DMS79 treated with DMSO at 0.1 percent for 48 hours (cell line): ENCODE measurements at places on chromosomes 11 and 22.
A peak's percentile ranks its signal among the peaks of the same experiment; 100 is the strongest.

- DNase-seq: no peak
Measured at GRCh38 chr11:70842701-70843100, 409.7 kb downstream of the SHANK2 start.

GRCh38 chr11:68322052-68322430, 9.7 kb downstream of the LRP5 start:
- DNase-seq: no peak

DNA sequence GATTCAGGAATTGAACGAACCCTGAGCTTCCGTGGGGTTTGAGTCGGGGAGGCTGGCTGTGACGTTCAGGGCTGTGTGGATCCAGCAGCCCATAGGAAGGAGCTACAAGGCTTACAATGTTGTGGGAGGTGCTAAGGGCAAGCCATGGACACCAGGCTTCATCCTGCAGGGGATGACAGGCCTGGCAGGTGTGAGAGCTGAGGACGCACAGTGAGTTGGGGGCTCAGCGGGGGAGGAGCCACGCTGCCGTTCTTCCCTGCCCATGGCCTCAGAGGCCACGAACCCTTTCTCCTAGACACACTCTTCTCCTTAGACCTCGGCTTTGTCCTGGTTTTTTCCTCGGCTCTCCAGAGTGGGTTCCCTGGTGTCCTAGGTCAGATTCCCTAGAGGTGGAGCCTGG, 113.3 kb upstream of the SLC22A12 start:
- no peak for DNase-seq

GRCh38 chr11:113006896-113007445, 45.8 kb downstream of the NCAM1 start:
- peak; percentile 67 for DNase-seq

GRCh38 chr11:47001781-47002181, 65.2 kb downstream of the CSTPP1 start:
- no peak for DNase-seq

DNA sequence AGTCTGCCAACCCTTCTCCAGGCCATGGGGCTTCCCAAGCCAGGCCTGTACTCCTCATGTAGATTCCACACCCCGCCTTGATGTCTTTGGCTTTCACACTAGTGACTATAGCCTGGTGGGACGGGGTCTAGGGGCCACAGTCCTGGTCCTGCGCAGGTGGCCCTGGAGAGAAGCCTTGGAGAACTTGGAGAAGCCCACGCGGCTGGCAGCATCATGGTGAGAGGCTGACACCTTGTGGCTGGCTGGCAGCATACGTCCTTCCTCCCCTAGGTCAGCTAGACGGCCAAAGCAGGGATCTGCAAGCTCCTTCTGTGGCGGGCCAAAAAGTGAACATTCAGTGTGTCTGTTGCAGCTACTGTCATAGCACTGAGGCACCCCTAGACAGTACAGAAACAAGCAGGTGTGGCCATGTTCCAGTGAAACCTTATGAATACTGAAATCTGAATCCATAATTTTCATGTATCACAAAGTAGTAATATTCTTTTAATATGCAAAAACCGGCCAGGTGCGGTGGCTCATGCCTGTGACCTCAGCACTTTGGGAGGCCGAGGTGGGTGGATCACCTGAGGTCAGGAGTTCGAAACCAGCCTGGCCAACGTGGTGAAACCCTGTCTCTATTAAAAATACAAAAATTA, 42.0 kb downstream of the FAM83F start:
- DNase-seq: peak; percentile 2

DNA sequence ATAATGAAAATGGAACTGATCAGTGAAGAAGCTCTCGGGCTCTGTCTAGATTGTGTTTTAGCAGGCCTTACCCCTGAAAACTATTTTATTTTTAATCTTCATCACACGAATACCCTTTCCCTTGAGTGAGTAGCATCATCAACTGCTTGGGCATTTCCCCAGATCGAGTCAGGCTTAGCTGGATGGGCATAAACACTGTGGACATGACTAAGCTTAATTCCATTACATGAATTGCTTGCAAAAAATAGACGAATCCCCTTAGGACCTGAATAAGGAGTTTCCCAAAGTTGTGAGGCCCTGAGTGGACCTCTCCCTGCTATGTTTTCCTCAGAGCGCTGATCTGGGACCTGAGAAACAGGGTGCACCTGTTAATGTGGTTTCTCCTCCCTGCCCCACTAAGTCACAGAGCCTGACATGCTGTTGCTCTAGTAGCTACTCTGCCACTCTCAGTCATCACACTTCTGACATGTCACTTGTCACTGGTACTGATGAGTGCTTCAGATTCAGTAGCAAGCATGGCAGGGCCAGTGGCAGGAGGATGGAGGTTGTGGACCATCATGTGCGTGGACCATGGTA, 53.5 kb downstream of the ENDOD1 start:
- no peak for DNase-seq

- DNase-seq: peak; percentile 30
Measured at GRCh38 chr11:91653079-91653754, 571.4 kb upstream of the FAT3 start.

DNA sequence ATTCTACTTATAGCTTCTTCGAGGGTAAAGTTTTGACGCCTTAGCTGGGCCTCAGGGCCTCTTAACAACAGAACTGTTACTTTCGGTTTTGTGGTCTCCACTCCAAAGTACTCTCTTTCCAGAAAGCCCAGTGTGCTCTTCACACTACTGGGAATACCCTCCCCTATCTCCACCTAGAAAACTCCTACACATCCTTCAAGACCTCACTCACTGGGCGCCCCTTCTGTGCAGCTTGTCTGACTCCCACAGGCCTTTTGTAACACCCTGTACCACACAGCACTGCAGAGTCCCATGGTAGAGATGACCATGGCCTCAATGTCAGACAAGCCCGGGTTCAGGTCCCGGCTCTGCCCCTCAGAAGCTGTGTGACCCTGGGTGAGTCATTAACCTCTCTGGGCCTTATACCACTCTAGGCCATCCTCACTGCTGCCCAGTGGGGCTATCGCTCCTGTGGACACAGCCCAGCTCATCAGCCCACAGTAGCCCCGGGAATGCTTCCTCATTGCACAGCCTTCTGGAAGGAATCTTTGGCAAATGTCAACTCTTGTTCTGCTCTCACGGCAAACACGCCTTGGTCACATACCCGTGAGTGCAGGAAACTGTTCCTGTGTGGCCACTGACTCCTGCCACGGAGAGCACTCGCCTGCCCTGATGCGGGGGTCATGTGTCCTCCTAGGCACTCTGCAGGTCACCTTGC, 51.4 kb downstream of the SHISAL1 start:
- DNase-seq: no peak

GRCh38 chr22:48927591-48927990, 900.1 kb downstream of the BRD1 start:
- DNase-seq: peak; percentile 20

GRCh38 chr11:62678433-62678769, 472 bp downstream of the UBXN1 start:
- DNase-seq: no peak

- DNase-seq: no peak
Measured at GRCh38 chr22:26437694-26438392, 8.8 kb downstream of the ASPHD2 start.

GRCh38 chr11:20050551-20051333, 109.5 kb downstream of the DBX1 start:
- peak; percentile 93 for DNase-seq

DNA sequence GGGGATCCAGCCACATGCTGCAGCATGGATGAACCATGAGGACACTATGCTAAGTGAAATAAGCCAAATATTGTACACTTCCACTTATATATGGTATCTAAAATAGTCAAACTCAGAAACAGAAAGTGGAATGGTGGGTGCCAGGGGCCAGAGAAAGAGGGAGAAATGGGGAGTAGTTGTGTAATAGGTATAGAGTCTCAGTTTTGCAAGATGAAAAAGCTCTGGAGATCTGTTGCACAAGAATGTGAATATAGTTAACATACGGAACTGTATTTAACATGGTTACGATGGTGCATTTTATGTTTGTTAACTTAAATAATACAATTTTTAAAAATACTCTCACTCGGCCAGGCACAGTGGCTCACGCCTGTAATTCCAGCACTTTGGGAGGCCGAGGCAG, 21.2 kb downstream of the GDPD5 start:
- no peak for DNase-seq
